ENCODE measurements at places on chromosomes 11 and 22.

- DNase-seq = no peak
These were observed 49.8 kb downstream of the NAT10 start for GRCh38 chr11:34155057-34155756.

DNA sequence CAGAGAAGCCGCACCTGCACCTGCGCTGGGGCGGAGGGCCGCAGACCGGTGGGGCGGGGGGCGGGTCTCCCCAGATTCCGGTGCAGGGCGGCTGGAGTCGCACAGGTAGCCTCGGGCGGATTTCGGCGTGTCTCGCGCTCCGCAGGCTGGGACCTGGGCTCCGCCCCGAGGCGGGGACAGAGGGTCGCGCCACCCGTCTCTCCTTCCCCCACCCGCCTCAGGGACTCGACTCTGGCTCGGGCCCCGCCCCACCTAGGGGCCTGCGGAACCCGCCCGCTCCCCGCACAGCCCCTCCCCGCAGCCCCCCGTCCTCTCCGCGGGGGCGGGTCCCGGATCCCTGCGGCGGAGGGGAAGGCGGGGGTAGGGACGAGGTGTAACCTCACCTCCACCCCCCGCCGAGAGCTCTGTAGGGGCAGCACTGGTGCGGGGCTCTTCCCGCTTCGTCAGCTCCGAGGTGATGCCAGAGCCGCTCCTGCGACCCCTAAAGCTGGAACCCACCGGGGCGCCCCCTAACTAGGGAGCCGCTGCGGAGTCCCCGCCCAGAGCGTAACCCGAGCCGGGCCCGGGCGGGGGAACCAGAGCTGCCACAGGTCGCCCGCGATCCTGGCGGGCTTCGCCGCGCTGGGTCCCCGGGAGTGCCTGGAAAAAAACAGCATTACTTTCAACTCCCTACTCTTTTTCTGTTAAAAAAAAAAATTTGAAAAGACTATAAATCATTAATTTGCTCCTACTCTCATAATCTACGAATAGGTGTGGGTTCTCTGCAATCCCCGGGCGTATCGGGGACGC is at the start of gene SLC29A2:
SLC29A2 (minus strand) TSS at position 134 of the 789 bp plus-strand sequence. CDS start 169 bp downstream, outside the sequence.
- no peak for DNase-seq

DNA sequence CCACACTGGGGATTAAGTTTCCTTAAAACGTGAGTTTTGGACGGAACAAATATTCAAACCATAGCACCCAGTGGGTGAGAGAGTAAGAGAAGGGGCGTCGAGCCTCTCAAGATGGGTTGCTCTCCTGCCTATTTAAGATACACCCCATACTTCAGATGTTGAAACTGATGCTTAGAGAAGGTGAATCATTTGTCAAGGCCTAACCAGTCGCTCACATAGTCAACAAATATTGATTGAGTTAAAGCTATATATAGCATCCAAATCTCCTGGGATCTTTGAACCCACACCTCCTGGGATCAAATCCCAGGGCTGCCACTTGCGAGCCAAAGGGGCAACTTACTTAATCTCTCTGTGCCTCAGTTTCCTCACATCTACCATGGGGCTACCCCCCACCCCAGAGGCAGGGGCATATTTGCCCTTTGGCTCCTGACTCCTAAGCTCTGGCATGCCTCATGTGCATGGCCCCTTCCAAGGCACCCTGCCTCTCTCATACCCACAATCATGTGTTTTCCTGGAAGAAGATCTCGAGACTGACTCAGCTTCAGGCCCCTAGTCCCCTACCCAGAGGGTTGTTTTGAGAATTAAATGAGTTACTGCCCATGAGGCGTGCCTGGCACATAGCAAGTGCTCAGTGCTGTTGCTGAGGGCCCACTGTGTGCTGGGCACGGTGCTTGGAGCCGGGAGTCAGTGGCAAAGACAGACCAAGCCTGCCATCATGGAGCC is 19.0 kb upstream of the PDGFB start:
- DNase-seq = no peak

DNA sequence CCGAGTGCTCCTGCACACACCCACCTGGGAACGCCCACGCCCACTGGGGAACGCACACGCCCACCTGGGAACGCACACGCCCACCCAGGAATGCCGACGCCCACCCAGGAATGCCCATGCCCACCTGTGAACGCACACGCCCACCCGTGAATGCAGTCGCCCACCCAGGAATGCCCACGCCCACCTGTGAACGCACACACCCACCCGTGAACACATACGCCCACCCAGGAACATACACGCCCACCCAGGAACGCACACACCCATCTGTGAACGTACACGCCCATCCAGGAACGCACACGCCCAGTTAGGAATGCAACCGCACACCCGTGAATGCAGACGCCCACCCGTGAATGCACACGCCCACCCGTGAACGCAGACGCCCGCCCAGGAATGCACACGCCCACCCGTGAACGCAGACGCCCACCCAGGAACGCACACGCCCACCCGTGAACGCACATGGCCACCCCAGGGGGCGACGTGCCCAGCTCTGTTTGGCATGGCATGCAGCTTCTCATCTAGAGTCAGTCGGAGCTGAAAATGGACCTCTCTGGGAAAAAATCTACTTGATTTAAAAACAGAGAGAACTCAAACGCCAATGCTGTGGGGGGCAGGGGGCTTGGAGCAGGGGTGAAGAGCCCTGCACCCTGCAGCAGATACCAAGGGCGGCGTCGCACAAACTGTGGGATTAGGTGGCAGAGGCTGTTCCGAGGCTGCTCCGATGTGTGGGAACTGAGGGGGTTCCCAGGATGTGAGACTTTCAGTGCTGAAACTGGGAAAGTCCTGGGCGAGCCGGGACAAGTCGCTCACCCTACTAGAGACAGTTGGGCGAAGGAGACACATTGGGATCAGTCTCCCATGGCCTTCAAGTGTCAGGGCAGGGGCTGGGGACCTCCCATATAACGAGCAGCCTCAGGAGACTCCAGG is 83.3 kb downstream of the MYEOV start:
- no peak for DNase-seq

DNA sequence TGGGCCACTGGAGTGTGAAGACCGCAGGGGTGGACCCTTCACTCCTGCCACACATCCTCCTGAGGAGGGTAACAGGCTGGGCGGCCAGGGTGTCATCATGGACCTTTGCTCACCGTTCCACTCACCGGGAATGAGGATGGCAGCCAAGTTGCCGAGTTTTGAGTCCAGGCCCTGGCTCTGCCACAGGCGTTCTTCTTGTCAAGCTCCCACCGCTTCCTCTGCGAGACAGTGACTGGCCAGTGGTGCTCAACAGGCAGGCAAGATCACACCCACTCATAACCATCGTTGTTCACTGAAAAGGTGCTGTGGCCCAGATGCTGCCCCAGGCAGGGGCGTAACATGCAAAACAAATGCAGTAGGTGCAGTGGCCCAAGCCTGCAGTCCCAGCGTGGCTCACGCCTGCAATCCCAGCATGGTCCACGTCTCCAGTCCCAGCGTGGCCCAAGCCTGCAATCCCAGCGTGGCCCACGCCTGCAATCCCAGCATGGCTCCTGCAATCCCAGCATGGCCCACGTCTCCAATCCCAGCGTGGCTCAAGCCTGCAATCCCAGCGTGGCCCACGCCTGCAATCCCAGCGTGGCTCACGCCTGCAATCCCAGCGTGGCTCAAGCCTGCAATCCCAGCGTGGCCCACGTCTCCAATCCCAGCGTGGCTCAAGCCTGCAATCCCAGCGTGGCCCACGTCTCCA is 5.0 kb upstream of the PANX2 start:
- no peak for DNase-seq

GRCh38 chr11:108727665-108728064 is 62.8 kb downstream of the DDX10 start:
- DNase-seq = no peak

DNA sequence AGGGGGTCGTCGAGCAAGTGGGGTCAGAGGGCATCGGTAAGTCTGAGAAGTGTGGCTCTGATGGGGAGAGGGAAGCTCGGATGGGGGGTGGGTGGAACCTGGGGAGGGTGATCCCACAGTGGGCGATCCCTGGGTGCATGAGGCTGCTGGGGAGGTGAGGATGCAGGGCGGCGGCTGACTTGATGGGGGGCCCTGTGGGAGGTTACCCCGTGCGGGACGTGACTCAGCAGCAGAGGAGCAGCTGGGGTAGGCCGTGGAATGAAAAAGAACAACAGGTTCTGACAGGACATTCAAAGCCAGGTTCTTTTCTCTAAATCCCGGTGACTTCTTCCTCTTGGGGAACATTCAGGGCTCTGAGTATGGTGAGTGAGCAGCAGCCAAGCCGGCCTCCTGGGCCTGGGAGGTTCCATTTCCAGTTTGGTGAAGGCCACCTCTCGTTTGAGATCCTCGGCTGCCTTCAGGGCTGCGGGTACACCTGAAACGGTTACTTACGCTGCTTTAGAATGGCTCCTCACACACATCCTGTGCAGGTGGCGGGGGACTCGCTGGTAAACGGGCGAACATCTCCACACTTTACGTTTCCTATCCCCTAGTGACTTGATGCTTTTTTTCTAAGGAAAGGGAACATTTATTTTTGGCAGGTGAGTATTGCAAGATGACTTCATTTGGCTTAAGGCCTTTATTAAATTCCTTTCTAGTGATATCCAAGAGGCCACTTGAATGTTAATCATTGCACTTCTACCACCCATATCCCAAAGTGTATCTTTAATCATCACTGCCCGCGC is 278.2 kb downstream of the TBC1D22A start:
- no peak for DNase-seq

- DNase-seq = no peak
These were observed 103.8 kb upstream of the BLID start for GRCh38 chr11:122219791-122220190.

- DNase-seq = no peak
These were observed 7.5 kb downstream of the DIXDC1 start for GRCh38 chr11:111944651-111945051.

GRCh38 chr11:72223615-72224563 is 678 bp upstream of the INPPL1 start:
- peak; percentile 55 for DNase-seq

DNA sequence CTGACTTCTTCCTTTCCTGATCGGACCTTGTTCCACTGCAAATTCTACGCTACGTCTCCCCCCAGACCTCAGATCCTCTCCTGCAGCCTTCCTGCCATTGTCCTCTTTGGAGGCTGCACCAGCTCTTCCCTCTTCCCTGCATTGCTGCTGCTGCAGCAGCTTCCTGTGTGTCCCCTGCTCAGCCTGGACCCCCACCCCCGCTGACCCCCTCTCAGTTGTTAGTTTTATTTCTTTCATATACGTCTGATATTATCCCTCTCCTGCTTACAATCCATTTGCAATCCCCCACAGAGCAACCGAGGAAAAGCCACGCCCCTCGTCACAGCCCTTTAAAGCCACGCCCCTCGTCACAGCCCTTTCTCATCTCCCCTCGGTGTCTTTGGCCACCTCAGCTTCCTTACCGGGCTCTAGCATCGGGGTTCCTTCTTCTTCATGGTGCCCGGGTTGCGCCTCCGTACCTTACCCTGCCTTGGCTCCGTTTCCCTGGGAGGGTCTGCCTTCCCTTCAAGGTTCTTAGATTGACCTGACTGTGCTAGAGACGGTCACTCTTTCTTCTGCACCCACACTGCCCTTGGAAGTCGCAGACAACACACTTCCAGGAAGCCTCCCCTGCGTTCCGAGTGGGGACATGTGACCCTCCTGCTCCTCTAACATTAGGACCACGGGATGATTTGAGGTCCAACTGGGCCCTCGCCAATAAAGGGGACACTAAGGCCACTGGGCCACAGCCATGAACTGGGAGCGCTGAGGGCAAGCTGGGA is 4.8 kb downstream of the MRGPRG start:
- DNase-seq = no peak

- no peak for DNase-seq
These were observed 38.4 kb downstream of the KCNQ1OT1 start for GRCh38 chr11:2661173-2662023.

GRCh38 chr11:75103380-75104026 is 6.8 kb upstream of the OR2AT4 start:
- no peak for DNase-seq

DNA sequence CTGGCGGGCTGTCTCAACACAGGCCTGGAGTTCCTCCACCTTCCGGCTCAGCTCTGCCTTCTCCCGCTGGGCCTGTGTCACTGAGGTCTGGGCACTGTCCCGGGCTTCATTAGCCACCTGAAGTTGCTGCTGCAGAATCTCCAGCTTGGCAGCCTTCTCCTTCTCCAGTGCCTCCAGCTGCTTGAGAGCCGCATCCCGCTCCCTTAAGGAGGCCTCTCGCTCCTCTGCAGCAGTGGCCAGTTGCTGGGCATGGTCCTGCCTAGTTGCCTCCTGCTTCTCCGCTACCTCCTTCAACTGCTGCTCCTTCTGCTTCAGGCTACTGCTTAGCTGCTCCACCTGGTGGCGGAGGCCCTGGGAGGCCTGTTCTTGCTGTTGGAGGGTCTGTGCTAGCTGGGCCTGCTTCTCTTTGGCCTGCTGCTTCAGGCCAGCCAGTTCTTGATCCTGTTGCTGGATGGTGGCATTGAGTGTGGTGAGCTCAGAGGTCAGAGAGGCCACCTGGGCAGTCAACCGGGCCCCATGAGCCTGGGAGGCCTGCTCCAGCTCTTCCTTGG is 16.9 kb downstream of the IL18BP start:
- DNase-seq = no peak

- no peak for DNase-seq
These were observed 48.7 kb downstream of the TSPAN18 start for GRCh38 chr11:44775366-44775984.

DNA sequence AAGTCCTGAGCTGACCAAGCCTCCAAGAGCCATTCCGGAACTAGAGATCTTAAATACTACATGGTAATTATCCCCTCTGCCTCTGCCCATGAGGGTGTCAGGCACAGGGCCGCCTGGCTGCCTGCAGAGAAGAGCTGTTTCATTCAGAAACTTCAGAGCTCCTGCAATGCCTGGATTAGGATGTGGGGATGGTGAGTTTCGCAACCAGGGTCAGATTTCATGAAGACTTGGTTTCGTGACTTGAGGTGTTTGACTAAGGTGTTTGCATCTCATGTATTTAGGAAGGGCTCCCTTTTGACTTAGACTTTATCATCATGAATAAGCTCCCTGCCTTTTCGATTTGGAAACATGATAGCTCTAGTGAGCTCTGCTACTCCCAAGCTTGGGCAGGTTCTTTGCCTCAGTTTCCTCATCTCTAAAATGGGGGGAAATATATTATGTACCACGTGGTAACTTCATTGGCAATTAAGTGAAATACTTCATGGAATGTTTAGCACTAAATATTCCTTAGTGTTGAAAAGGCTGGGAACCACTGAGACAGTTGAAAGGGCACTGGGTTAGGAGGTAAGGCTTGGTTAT is 9.1 kb downstream of the TIMP3 start:
- DNase-seq = no peak
